Lower leg skin (tissue), 4 donors: ENCODE measurements at places on chromosomes 13 and 19. TPM values are rescaled to one million over a fixed set of nuclear protein-coding genes. Genes with fewer than 3 reads are reported as not detected.
A peak's percentile ranks its signal among the peaks of the same experiment; 100 is the strongest.

DNA sequence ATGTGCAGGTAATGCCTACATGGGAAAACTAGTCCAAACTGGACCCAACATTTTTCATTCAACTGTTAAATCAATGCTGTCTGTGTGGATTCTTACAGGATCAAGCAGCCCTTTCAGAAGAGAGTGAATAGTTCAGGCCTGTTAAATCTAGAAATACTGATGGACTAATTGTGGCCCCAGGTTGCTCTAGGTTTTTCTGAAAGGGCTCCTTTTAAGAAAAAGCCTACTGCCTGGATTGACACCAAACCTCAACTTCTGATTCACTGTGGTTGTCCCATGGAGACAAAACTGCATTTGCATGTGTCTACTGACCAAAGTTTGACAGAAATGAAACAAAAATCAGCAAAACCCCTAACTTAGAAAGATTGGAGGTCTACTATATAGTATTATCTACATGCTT, 437.0 kb downstream of the KLF12 start:
- no peak for DNase-seq

GRCh38 chr13:114101358-114102130, 30.9 kb downstream of the RASA3 start:
- no peak for DNase-seq

GRCh38 chr13:76849493-76849892, 36.7 kb downstream of the KCTD12 start:
- no peak for DNase-seq

DNA sequence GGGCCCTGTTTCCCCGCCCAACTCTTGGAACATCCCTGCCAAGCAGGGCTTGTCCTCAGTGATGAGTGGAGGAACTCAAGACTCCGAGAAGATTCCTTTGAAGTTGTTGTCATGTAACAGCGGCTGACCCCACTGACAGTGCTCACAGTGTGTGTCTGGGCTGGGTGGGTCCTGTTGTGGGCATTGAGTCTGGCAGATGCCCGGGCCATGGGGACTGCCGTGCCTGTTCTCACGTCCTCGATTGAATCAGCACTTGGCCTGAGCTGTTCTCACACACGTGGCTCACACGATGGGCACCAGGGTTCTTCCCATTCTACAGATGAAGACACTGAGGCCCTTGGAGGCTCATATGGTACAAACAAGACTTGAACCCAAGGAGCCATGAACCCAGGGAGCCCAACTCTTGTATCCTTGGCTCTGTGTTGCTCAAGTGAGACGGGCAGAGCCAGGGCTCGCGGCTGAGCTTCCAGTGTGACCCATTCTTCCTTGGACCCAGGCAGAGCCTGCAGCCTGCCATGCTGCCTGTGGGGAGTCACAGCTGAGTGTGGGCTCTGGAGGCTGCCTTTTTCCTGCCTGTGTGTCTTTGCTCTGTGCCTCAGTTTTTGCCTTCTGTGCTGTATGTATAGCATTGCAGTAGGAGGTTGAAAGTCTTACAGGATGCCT, 8.6 kb upstream of the EPN1 start:
- DNase-seq, result no peak

DNA sequence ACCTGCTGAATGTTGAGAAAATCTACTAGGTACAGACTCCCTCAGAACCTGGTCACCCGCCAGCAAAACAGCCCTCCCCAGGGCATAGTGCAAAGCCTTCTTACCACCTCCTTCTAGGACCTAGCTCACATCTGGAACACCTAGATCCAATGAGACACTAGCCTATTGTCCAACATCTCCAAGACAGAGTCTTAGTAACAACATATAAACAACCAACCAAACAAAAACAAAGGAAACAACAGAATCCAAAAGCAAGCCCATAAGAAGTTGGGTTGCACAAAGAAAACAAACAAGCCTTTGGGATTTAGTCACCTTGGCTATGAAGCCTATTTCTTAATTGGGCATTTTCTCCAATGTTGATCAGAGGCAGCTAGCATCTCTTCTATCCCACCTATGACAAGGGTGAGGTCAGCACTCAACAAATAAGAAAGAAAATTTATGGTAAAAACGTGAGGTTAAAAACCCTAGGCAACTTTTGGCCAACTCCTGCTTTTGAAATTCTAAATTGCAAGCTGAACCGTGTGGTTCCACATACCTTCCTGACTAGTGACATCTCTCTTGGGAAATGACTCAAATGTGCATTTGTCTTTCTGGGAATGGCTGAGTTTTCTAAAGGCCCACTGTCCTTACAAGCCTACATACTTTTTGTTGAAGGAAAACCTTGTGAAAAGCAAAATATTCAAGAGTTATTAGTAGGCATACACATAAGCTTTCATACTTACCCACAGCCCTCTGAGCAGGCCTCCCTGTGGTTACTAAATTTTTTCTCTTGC, 66.7 kb downstream of the FAM216B start:
- DNase-seq, result no peak

- no peak for DNase-seq
Measured at GRCh38 chr13:31278869-31279268, 79.1 kb downstream of the B3GLCT start.

- DNase-seq, result no peak
Measured at GRCh38 chr13:29993716-29994488, 143.5 kb upstream of the UBL3 start.

DNA sequence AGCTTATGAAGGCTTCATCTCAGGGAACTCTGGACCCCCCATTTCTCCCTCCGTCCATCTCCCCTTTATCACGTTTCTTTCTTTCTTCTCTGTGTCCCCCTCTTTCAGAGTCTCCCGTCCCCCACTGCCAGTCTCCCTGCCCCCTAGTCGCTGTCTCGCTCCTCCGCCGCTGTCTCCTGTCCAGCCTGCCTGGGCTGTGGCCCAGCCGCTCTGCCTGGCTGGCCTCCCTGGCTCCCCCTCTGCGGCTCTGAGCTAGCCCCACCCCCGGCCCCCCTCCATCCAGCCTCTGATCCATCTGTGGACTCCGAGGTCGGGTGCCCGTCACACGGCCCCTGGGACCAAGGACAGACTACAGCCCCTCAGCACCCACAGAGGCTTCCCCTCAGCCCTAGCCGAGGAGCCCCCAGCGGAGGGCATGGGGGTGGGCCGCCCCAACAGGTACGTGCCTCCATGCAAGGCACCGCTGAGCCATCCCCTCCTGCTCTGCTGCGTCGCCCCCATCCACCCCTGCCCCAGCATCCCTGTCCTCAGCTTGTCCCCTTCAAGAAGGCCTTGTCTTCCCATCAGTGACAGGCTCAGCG, 1.1 kb upstream of the KCNJ14 start:
- no peak for DNase-seq

DNA sequence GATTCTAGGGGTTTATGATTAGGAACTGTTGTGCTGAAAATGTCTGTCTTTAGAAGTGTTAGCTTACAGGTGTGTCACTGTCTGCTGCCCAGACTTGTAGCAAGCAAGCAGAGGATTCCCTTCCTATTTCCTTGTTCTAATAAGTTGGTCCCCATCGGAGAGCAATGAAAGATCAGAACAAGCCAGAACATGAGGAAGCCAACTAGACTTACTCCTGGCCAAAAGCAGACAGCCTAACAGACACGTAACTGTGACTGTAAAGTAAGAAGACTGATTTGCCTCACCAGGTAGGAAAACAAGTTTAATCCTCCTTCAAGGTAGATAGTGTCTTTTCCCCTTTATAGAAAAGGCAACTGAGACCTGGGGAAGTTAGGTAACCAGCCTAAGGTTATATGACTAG, 12.5 kb downstream of the POLR1D start:
- peak; percentile 39 for DNase-seq

DNA sequence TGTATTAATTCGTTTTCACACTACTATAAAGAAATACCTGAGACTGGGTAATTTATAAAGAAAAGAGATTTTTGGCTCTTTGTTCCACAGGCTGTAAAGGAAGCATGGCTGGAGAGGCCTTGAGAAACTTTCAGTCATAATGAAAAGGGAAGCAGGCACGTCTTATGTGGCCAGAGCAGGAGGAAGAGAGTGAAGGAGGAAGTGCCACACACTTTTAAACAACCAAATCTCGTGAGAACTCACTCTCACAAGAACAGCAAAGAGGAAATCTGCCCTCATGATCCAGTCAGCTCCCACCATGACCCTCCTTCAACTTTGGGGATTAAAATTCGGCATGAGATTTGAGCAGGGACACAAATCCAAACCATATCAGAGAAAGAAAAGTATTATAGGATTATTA, 1255.9 kb upstream of the MIR17HG start:
- DNase-seq, result no peak

DNA sequence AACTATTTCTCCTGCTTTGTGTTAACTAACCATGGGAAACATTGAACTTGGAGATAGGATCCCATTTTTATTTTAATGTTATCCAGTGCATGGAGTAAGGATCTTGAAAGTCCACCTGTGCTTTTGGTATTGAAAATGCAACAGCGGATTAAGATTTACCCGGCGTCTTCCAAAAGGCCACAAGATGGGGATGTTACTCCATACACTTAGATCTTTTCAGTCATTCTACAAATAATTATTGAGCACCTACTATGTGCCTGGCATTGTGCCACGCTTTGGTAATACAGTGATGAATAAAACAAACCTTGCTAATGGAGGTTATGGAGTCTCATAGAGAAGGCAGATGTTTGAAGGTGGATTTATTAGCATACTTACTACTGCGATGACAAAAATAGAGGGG, 56.9 kb downstream of the RFC3 start:
- no peak for DNase-seq

- no peak for DNase-seq
Measured at GRCh38 chr19:16654140-16654539, 5.8 kb downstream of the SMIM7 start.

The SPRED3 gene
- 1.3 TPM for total RNA-seq

The ZNF177 gene
- 0.38 TPM for total RNA-seq

The NEK5 gene
- 0.16 TPM for total RNA-seq

The CFD gene
- total RNA-seq, result 371 TPM

The IZUMO2 gene
- total RNA-seq, result not detected

The CYP2F1 gene
- total RNA-seq, result not detected

The ZNF737 gene
- 11.6 TPM for total RNA-seq

The SYCN gene
- total RNA-seq, result not detected

The ZNF600 gene
- 6.8 TPM for total RNA-seq
